ENCODE measurements at places on chromosomes 2 and 18. TPM values are rescaled to one million over a fixed set of nuclear protein-coding genes. Genes with fewer than 3 reads are reported as not detected.

GRCh38 chr2:152826581-152827279, 108.3 kb downstream of the ARL6IP6 start:
- no peak overlapping the region for H3K4me3 ChIP-seq
- no peaks in the 10 kb centered on the region for H3K27me3 ChIP-seq
- no peaks in the 10 kb centered on the region for H3K4me1 ChIP-seq
- H3K36me3 ChIP-seq = no peaks in the 10 kb centered on the region

DNA sequence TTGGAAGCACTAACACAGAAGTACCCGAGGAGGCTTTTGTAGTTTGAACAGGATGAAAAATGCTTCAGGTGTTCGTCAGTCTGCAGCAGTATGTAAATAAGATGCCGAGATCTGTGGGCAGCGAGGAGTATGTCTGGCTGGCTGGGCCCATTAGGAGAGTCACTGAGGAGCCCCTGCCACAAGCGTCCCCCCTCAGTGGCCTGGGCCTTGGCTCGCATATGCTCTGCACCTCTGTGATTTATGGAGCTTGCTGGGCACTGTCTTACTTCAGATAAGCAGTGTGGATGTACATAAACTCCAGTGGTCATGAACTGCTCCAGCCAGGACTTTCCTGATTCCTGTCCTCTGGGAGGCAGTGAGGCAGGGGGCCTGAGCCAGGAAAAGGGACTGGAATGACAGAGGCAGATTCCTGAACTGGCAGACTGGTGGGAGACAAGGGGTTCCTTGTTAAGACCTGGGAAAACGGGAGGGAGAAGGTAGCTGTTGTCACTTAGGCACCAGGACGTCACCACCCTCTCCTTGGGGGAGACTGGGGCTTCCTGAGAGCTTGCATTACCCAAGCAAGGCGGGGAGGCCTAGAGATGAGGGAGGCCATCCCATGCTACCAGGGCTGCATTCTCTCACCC, 46.0 kb downstream of the CELF4 start:
- no peak overlapping the region for H3K27ac ChIP-seq
- H3K4me3 ChIP-seq = no peak overlapping the region
- no peak for DNase-seq
- H3K4me1 ChIP-seq = no peaks in the 10 kb centered on the region
- peaks cover 19% of the 10 kb centered on the region for H3K27me3 ChIP-seq

Gene MORN2
- total RNA-seq = 4.1 TPM

- H3K36me3 ChIP-seq = no peaks in the 10 kb centered on the region
- H3K4me3 ChIP-seq = no peak overlapping the region
- no peak for DNase-seq
- no peaks in the 10 kb centered on the region for H3K27me3 ChIP-seq
- no peaks in the 10 kb centered on the region for H3K4me1 ChIP-seq
These were observed 266.4 kb upstream of the ETAA1 start for GRCh38 chr2:67130531-67131256.

Gene ERICH2
- total RNA-seq = not detected

- H3K27ac ChIP-seq = no peak overlapping the region
- peaks cover 37% of the 10 kb centered on the region for H3K27me3 ChIP-seq
- no peak for DNase-seq
- no peaks in the 10 kb centered on the region for H3K36me3 ChIP-seq
- H3K4me3 ChIP-seq = no peak overlapping the region
- peaks cover 3% of the 10 kb centered on the region for H3K4me1 ChIP-seq
These were observed 12.8 kb upstream of the ZNF532 start for GRCh38 chr18:58851856-58852255.

DNA sequence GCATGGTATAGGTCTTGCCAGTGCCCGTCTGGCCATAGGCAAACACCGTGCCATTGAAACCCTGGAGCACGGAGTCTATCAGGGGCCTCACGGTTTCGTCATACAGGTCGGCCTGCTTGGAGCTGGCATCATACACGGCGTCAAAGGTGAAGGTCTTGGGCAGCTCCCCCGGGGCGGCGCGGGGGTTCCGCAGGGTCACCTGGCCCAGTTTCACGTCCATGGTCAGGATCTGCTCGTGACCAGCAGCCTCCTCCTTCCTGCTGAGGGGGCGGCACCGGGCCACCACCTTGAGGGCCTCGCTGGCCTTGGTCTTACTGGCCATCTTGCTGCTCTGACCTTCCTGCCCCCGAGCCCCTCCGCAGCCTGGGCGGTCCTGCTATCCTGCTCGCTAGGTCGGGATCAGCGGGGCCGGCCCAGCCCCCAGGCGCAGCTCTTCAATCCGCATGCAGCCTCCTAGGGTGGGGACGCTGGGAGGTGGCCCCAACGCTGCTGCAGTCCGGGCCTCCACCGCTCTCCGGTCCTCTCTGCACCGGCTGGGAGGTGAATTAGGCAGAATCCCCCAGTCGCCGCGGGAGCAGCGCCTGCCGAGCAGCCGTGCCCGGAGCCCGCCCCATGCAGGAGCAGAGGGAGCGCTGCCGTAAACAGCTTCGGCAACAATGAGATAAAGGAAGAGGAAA, 563 bp downstream of the KIF3C start:
- no peaks in the 10 kb centered on the region for H3K27me3 ChIP-seq
- H3K4me3 ChIP-seq = peak overlapping the region; percentile 80
- no peaks in the 10 kb centered on the region for H3K36me3 ChIP-seq
- DNase-seq = no peak

DNA sequence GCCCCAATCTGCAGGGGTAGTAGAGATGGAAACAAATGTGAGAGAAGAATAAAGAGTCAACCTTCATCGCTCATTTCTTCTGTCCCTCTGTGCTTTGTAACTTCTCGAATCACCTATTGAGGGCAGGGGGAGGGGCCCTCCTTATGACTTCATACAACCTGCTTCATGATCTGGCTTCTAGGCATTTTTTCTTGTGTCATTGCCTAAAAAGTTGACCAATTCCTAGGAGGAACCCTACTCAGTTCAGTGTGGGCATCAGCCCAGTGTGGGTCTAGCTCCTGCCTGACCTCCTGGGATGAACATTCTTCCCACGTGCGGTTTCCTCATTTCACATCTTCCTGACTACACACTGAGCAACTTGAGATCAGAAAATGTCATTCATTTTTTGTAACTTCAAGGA, 46.3 kb upstream of the CREB1 start:
- H3K4me1 ChIP-seq = peaks cover 9% of the 10 kb centered on the region
- H3K27ac ChIP-seq = no peak overlapping the region
- H3K4me3 ChIP-seq = no peak overlapping the region
- H3K27me3 ChIP-seq = no peaks in the 10 kb centered on the region
- DNase-seq = no peak

DNA sequence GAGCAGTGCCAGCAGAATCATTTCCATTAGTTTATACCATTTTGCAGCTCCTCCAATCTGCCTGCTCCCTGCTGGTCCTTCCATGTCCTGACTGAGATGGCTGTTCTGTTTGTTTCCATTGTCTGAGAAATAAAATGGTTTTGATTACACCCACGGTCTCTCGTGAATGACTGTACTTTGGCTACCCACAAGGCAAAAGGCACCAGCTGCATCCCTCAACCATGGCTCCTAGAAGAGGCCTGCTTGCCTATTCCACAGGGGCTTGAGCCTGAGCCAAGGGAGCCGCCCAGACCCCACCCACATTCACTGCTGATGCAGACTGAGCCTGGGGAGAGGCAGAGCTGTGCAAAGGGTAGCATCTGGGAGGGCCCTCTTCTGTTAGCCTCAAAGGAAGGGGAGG, 31.2 kb downstream of the MARCHF4 start:
- peak; percentile 51 for DNase-seq
- no peak overlapping the region for H3K27ac ChIP-seq
- no peaks in the 10 kb centered on the region for H3K27me3 ChIP-seq
- H3K36me3 ChIP-seq = no peaks in the 10 kb centered on the region

GRCh38 chr2:152875701-152876695, 157.6 kb downstream of the ARL6IP6 start:
- H3K36me3 ChIP-seq = no peaks in the 10 kb centered on the region
- H3K27ac ChIP-seq = no peak overlapping the region
- no peak overlapping the region for H3K4me3 ChIP-seq
- DNase-seq = no peak

- H3K36me3 ChIP-seq = peaks cover 51% of the 10 kb centered on the region
- H3K27me3 ChIP-seq = no peaks in the 10 kb centered on the region
- no peak overlapping the region for H3K4me3 ChIP-seq
- no peaks in the 10 kb centered on the region for H3K4me1 ChIP-seq
- H3K27ac ChIP-seq = no peak overlapping the region
- no peak for DNase-seq
These were observed 56.3 kb downstream of the SLC25A12 start for GRCh38 chr2:171837736-171838135.

DNA sequence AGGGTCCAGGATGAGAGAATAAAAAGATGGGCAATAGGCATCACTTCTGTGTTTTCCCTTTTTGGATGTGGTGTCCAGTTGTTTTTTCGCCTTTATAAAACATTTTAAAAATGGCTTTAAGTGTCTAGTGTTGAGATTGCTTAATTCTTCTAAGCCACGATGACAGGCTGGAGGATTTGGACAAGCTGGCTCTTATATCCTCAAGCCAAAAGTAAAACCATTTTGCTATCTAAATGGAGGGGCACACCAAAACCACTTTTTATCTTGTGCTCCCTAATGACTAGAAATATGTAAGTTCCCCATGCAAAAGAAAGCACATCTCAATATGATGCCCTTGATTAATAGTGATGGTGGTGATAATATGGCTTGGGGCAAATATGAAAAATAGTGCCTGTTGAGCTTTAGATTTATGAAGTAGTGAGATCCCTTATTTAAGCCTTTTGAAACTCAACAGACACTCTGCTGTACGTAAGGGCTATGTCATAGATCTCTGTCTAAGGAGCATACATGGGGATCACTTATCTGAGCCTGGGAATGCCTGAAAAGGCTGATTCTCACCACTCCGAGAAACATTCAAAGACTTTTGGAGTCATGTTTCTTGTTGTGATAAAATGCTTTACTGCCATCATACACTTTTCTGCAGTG, 185.5 kb downstream of the KCNS3 start:
- DNase-seq = no peak
- no peak overlapping the region for H3K4me3 ChIP-seq
- H3K27ac ChIP-seq = no peak overlapping the region
- no peaks in the 10 kb centered on the region for H3K36me3 ChIP-seq
- no peaks in the 10 kb centered on the region for H3K4me1 ChIP-seq
- no peaks in the 10 kb centered on the region for H3K27me3 ChIP-seq

Gene ASB18
- not detected for total RNA-seq

GRCh38 chr2:234950730-234951663, 820 bp upstream of the SH3BP4 start:
- peak overlapping the region; percentile 64 for H3K4me3 ChIP-seq
- no peak for DNase-seq
- no peak overlapping the region for H3K27ac ChIP-seq
- H3K36me3 ChIP-seq = no peaks in the 10 kb centered on the region
- H3K4me1 ChIP-seq = peaks cover 3% of the 10 kb centered on the region

Gene DPY30
- 89.2 TPM for total RNA-seq

Gene ABCB11
- total RNA-seq = not detected

- DNase-seq = no peak
- no peaks in the 10 kb centered on the region for H3K36me3 ChIP-seq
- H3K27ac ChIP-seq = no peak overlapping the region
- peaks cover 51% of the 10 kb centered on the region for H3K27me3 ChIP-seq
- H3K4me1 ChIP-seq = no peaks in the 10 kb centered on the region
These were observed 2.1 kb upstream of the TWIST2 start for GRCh38 chr2:238845583-238846377.

Gene CRYBA2
- not detected for total RNA-seq

GRCh38 chr2:75007819-75008218, 49.4 kb downstream of the POLE4 start:
- H3K27me3 ChIP-seq = no peaks in the 10 kb centered on the region
- no peak for DNase-seq
- no peaks in the 10 kb centered on the region for H3K4me1 ChIP-seq
- H3K36me3 ChIP-seq = peaks cover 5% of the 10 kb centered on the region
- H3K4me3 ChIP-seq = no peak overlapping the region
- H3K27ac ChIP-seq = no peak overlapping the region

- peak overlapping the region; percentile 68 for H3K4me3 ChIP-seq
- peak; percentile 22 for DNase-seq
- H3K4me1 ChIP-seq = peaks cover 4% of the 10 kb centered on the region
- peak overlapping the region; percentile 94 for H3K27ac ChIP-seq
- peaks cover 16% of the 10 kb centered on the region for H3K36me3 ChIP-seq
These were observed 26.4 kb downstream of the RTP5 start for GRCh38 chr2:241895712-241896641.

GRCh38 chr18:32358075-32358474, 112.6 kb downstream of the GAREM1 start:
- H3K4me3 ChIP-seq = no peak overlapping the region
- no peaks in the 10 kb centered on the region for H3K4me1 ChIP-seq
- no peak for DNase-seq
- H3K27ac ChIP-seq = no peak overlapping the region

GRCh38 chr18:70578480-70578879, 289.6 kb downstream of the SOCS6 start:
- H3K36me3 ChIP-seq = no peaks in the 10 kb centered on the region
- no peaks in the 10 kb centered on the region for H3K4me1 ChIP-seq
- no peaks in the 10 kb centered on the region for H3K27me3 ChIP-seq
- H3K4me3 ChIP-seq = no peak overlapping the region
- no peak for DNase-seq

Gene CTAGE1
- total RNA-seq = not detected

Gene TRMT61B
- total RNA-seq = 16.7 TPM

Data from activated CD4-positive, alpha-beta memory T cell treated with anti-CD3 and anti-CD28 coated beads for 36 hours (primary cell).